ENCODE measurements at places on chromosomes 3 and 15.

DNA sequence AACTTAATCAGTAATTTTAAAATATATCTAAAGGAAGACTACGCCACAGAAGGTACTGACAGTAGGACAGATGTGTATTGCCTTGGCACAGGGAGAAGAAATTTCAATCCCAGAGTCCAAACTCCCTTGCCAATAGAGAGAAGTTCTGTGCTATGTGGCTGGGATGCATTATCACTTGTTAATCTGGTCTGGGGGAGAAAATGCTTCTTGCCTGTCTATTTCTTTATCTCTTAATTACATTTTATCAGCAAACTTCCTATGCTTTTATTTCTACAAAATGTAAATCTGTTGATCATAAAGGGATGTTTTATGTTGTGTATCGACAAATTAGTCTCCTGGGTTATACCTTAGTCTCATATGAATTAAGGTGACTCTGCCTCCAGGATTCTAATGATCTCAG is 21.7 kb downstream of the RBMS3 start:
- no peak for DNase-seq

GRCh38 chr3:32440611-32441350 is 49.1 kb downstream of the CMTM7 start:
- DNase-seq, result no peak

GRCh38 chr3:102000620-102001209 is 151.4 kb downstream of the NFKBIZ start:
- no peak for DNase-seq

- no peak for DNase-seq
Observed at GRCh38 chr3:25142609-25143355, 285.3 kb upstream of the RARB start.

DNA sequence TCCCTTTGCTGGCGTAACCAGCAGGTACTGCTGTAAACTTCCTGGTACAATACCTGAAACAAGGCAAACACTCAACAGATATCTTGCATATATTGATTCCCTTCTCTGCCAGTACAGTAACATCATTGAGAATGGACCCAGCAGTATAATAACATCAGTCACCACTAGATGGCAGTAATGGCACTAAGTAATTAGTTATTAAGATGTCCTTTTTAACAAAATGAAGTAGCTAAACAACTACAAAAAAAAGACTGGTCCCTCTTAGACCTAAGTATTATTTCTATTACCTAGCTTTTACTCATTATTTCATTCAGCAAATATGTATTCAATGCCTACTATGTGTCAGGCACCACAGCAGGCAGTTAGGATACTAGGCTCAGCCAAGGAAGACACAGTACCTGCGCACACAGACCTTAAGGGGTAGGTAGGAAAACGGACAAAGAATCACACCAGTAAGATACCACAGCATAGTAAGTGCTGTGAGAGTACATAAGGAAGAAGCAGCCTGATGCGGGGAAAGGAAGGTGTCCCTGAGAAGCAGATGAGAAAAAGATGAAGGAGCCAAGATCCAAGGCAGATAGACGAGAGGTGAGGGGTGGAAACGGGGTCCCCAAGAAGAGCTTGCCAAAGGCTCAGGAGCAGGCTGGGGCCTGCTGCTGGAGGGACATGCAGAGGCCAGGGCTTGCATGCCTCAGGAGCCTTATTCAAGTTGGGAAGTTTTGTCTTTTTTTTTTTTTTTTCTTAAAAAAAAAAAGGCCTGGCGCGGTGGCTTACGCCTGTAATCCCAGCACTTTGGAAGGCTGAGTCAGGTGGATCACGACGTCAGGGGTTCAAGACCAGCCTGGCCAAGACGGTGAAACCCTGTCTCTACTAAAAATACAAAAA is 102.7 kb upstream of the CHD2 start:
- DNase-seq, result no peak

GRCh38 chr3:46490338-46491084 is 7.3 kb upstream of the RTP3 start:
- DNase-seq, result no peak

- no peak for DNase-seq
Observed at GRCh38 chr15:39022532-39023305, 458.1 kb upstream of the RASGRP1 start.

GRCh38 chr3:112115161-112115739 is 17.8 kb downstream of the GCSAM start:
- no peak for DNase-seq

DNA sequence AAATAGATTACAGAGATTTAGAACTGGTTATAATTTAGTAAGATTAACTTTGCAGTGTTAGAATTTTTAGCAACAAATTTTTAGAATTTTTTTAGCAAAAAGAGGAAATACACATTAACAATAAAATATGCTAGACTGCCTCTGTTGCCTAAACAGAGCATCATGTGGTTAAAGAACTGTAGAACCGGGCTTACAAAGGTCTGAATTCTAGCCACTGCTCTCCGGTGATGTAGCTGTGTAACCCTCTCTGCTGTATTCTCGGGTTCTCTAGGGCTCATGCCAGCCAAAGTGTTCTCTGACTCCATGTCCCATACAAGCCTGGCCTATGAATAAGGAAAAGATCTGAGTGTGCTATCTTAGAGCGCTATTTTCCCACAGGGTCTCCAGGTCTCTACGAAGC is 2.9 kb upstream of the P2RY12 start:
- DNase-seq, result no peak

- no peak for DNase-seq
Observed at GRCh38 chr3:124057420-124057819, 65.5 kb upstream of the ROPN1 start.

DNA sequence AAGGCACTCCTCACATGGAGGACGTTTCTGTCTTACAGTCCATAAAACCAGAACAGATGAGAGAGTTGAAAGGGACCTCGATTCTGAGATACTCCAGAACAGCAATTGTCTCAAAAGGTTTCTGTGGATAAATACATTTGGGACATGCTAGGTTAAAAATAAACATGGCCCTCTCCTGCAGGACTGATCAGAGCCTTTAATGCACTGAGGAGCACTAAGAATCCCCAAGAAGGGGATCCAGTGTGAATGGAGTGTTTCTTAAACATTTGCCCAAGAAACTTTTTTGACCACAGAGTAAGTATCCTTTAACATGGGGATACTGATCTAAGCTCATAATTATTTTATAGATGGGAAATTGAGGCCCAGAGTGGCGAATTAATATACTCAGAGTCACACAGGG is 223.4 kb downstream of the XXYLT1 start:
- no peak for DNase-seq

DNA sequence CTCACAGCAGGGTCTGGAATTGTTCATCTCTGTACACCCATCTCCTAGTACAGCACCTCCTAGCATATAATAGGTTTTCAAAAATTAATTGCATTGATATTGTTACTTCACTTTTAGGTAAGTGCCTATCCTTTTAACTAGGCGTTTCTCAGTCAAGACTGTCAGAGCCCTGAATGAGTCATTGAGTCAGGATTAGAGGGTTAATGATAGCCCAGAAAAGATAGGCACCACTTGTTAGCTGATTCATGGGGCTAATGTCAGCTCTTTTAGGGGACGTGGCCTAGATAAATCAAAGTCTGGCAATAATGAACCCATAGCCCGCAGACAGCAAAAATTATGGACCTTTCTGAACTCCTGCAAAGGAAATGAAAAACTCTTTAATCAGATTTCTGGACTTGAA is 42.9 kb downstream of the TIMP4 start:
- no peak for DNase-seq

DNA sequence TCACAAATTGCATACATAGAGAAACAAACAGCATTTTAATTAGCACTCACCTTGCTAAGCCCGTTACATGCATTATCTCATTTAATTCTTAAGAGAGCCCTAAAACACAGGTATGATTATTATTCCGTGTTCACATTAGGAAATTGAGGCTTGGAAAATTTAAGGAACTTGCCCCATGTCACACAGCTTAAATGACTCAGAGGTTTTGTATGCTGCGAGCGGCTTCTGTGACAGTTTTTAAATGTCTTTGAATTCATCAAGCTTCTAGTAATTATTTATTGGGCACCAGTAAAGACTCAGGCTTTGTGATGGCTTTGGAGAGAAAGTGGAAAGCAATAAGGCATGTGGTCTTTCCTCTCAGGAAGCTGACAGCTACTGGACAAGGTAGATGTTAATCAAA is 166.7 kb upstream of the THBS1 start:
- DNase-seq, result no peak

DNA sequence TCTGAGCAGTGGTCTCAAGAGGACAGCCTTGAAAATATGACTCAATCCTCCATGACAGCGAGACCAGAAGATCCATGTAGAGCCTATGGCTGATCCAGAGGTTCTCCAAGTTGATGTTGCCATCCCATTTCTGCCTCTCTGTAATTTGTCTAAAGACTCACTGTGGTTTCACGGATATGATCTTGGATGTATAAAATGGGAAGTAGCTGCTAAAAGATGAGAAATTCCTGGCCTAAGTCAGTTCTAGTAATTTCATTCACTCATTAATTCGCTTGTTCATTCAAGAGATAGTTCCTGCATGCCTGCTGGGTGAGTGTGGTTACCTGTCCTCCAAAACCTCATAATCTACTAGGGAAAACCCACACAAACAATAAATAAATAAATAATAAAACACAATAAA is 145.9 kb downstream of the TNIK start:
- no peak for DNase-seq
